Activated CD8-positive, alpha-beta memory T cell treated with anti-CD3 and anti-CD28 coated beads for 4 hours (primary cell): ENCODE measurements at places on chromosomes 16 and 17.

DNA sequence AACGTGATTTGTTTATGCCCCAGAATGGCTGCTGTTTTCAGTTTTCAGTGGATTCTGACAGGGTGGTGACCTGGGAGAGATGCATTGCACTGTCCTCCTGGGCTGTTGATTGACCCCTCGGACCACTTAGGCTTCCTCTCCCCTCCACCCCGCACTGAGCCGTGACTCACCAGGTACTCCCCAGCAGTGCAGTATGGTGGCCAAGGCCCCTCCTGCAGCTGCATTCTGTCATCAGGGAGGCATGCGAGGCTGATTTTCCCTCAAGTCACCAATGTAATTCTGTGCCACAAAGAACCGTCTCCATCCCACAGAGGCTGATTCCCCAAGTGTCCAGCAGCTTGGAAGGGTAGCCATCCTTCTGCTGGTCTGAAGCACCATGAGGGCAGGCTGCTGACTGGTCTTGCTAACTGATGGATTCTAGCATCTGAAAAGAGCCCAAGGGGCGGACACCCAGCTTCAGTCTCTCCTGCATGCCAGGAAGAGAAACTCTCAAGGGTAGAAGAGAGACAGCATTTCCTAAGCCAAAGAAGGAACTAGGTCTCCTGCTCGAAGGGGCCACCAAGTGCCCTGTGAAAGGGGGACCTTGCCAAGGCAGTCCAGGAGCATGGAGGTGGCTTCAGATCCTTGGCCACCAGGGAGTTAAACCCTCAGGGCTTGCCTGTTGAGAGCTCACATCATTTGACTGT is 148.1 kb downstream of the SOCS1 start:
- DNase-seq: no peak

DNA sequence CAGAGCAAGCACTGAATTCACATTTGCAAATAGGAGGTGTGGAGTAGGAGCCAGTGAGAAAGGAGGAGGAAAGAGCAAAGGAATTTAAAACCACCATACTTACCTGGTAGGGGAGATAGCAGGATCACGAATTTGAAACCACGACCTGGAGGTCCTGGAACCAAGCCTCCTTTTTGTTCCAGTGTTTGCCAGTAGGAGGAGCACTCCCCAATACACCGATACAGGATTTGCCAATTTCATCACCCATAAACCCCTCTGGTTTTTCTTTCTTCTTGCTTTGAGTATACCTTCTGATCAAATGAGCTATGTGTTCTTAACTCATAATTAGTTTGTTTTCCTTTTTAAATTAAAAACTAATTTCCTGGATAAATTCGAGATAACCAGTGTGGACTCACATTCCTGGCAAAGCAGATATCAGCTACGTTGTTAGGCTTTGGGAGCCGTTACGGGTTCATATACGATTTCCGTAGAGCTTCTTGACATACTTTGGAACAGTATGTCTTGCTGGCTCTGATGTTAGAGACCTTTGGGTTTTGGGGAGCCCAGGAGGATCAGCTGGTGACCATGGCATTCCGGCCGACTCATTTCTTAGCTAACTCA is 22.7 kb downstream of the BCO1 start:
- no peak for DNase-seq

DNA sequence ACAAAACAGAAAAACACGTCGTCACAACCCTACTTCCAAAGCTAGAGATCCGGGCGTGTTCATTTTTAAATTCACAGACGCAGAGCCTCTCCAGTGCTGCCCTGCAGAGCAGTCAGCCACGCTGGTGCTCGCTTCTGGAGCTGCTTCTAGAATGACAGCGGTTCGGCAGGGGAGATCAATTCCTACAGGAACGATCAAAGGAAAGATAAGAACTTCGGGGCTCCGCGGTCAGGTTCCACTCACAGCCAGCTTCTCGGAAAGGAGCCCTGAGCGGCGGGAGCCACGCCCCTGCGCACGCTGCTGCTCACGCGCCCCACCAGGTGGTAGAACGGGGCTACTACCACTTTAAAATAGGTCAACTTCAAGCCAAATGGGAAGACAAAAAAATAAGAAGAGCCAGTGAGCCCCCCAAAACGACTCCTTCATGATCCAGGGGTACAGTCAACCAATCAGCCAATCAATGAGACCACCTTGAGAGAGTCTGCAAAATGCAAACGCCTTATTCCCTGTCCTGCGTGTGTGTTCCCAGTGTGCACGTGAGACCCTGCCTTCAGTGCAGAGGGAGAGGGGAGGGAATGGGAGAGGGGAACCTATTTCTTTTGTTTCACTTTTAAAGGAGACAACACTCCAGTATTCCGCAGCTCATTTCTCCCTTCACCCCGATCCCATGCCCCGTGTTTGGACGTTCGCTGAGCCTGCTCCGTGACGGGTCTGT is 209.7 kb downstream of the RBFOX3 start:
- DNase-seq: peak; percentile 58

GRCh38 chr17:7146115-7146514 is 31.5 kb upstream of the ASGR2 start:
- no peak for DNase-seq

DNA sequence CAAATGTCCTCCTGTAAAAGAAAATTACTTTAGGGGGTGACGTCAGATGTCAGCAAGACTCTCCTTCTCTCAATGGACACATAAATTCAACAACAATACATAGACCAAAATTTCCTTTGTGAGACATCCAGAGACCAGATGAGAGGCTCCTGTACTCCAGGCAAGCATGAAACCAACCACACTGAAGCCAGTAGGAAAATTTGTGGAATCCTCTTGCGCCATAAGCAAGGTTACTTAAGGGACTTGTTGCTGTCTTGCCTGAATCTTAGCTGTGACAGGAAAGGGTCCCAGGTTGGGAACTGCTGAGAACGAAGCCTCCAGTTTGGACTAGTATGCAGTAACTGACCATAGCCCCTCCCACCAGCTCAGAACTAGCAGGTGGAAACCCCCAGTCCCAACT is 56.0 kb downstream of the CEP112 start:
- no peak for DNase-seq

DNA sequence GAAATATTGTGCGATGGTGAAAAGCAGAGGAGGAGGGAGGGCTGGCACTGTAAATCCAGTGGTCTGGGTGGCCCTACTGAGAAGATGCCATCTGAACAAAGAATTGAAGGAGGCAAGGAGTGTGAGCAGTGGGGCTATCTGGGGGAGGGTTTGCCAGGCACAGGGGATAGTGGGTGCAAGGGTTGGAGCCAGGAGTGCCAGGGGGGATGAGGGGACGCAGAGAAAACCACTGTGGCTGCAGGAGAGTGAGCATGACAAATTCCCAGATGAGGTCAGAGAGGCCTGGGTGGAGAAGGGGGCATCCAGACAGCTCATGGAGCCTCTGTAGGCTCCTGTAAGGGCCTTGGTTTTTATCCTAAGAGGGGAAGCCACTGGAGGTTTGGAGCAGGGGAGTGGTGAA is 4.8 kb downstream of the XYLT2 start:
- DNase-seq: no peak

GRCh38 chr17:81513372-81513752 is 763 bp upstream of the ACTG1 start:
- peak; percentile 44 for DNase-seq

DNA sequence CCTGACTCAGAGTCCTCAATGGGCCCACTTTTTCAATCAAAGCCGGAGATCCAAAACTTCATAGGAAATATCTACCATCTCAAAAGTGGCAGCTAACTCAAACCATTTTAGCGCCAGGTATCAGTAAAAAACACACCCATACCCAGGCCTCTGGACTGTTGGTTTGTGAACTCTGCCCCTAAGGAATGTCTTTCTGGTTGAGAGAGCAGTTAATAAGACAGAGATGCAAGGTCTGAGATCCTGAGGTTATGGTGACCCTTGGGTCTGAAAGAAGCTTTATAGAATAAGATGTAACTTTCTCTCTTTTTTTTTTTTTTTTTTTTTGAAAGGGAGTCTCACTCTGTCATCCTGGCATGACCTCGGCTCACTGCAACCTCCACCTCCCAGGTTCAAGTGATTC is 350.5 kb downstream of the SOX9 start:
- DNase-seq: no peak
